ENCODE measurements at places on chromosomes 5 and 9.

DNA sequence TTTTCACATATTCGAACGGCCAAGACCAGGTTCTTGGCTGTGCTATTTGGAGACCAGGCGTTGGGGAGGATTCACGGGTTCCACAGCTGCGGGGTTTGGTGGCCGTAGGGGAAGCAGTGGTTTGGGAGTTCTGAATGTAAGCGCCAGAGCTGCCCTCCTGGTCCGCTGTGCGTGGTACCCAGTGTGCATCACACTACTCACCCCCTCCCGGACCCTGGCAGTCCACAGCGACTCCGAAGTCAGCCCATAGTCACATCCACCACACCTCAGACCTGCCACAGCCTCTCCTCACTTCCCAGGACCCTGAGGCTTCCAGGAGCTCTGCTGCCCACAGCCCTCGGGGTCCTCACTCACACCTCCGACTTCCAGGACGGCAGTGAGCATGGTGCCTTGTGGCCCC is 26.8 kb downstream of the AMBP start:
- DNase-seq = no peak

DNA sequence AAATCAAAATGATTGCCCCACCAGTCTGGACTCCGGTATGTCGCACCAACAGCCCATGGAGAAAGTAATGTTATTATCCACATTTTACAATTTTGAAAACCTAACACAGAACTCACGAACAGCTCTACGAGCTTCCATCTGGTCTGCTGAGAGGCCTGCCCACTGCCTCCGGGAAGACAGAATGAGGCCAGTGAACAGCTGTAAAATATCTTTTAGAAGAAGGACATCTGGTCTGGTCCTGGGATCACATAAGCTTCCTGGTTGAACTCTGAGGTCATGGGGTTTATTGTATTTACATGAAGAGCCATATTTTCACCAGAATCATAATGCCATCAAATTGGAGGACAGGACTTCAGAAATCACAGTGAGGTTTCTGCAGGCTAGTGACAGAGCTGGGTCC is 89.0 kb downstream of the FRMD3 start:
- DNase-seq = no peak

GRCh38 chr5:127702926-127703561 is at the start of gene CCDC192:
Gene CCDC192 (plus strand): TSS chr5:127703391. CDS start chr5:127703446, 55 bp downstream.
- no peak for DNase-seq

DNA sequence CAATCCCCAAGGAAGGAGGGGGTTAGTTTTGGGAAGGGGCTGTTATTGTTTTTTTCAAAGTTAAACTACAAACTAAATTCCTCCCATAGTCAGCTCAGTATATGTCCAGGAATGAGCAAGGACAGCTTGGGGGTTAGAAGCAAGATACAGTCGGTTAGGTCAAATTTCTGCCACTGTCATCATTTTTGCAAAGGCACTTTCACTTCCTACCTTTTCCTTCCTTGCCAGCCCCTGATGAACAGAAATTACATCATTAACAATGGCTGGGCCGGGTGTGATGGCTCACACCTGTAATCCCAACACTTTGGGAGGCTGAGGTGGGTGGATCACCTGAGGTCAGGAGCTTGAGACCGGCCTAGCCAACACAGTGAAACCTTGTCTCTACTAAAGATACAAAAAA is 51.5 kb upstream of the HRH2 start:
- no peak for DNase-seq

- DNase-seq = no peak
These were observed 39.8 kb downstream of the F2RL2 start for GRCh38 chr5:76583163-76584047.

GRCh38 chr5:15116996-15117395 is 245.4 kb upstream of the ANKH start:
- no peak for DNase-seq

DNA sequence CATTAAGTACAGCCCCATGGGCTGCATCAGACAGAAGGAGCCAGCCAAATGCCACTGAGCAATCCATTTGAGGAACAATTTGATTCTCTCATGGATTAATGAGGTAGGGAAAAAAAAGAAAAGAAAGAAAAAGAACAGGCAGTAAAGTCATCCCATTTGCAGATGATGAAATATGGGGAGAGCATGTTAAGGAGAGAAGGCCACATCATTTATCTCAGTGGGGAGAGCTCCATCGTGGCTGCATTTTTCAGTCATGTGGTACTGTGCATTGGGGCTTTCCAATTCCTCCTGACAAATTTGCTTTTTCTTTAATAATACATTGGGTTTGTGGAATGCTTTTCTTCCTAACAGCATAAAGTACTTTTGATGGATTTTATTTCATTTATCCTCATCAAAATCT is 375.2 kb upstream of the TLE4 start:
- DNase-seq = no peak

DNA sequence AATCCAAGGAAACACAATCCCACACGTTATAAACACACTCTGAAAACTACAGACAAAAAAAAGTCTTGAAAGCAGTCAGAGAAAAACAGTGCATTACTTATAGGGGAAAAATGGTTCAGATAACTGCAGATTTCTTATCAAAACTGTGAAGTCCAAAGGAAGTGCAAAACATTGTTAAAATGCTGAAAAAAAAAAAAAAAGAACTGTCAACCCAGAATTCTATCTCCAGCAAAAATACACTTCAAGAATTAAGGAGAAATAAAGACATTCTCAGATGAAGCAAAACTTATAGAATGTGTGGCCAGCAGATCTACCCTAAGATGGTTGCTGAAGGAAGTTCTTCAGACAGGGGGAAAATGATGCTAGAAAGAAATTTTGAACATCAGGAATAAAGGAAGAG is 40.4 kb downstream of the ADAMTS2 start:
- DNase-seq = no peak

DNA sequence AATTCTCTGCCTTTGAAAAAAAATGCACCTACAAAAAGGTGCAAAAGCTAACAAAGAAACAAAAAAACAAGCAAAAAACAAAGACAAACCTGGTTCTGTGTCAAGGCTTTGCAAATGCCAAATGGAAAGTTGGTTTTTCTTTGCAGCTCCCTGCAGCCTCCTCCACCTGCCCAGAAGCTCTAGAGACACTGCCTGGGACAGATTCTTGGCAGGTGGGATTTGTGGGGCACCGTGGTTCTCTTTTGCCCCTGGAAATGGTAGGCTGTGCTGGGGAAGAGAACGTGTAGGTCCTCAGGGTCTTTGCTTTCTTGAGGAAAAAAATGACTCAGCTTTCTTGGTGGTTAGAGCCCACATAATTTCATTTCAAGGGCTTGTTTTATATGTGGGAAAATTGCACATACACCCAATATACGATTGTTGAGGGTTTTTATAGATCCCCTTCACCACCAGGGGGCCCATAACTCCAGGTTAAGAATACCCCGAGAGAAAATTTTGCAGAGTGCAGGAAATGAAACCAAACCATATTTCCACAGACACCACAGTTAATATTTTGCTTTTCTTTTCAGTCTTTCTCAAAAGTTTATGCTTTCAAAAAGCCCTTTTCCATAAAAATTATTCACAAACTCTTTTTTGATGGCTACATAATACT is 58.7 kb downstream of the NXNL2 start:
- no peak for DNase-seq

GRCh38 chr5:157563373-157563928 is 12.1 kb downstream of the ADAM19 start:
- peak; percentile 63 for DNase-seq

DNA sequence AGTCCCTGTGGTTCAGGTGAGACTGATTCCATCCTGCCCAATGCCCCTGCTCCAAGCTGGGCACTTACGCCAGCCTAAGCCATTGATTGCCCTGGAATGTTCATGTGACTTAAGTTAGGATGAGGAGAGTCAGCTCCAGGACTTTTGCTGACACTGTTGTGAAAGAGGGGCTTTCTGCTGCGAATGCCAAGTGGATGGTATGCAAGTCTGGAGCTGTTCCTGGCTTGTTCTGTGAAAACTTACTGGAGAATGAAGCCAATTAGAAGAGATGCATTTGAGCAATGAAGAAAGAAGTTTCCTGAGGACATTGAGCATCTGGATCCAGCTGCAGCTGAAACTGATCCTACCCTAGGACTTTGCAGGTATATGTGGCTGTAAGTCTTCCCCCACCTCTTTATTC is 61.2 kb upstream of the ZFR start:
- DNase-seq = no peak

- no peak for DNase-seq
These were observed 49.5 kb downstream of the RCL1 start for GRCh38 chr9:4842213-4842612.

DNA sequence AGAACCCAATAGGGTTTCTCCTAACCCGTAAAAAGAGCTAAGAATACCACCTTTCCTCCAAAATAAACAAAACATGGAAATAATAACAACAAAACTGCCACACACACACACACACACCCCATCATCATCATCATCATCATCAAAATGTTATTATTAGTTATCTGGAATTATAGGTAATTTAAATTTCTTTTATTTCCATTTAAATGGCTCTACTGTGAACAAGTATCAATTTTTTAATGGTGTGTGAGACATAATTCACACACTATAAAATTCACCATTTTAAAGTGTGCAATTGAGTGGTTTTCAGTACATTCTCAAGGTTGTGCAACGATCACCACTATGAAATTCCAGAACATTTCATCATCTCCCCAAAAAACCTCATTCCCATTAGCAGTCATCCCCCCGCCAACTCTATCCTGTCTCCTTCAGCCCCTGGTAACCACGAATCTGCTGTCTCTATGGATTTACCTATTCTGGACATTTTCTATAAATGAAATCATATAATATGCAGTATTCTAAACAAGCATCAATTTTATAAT is 172.7 kb downstream of the ROR2 start:
- DNase-seq = no peak

GRCh38 chr5:75331-76320 is 16.3 kb upstream of the PLEKHG4B start:
- peak; percentile 13 for DNase-seq

GRCh38 chr5:132641241-132641723 is 16.7 kb upstream of the IL13 start:
- no peak for DNase-seq

GRCh38 chr5:154997746-154998145 is 15.8 kb upstream of the KIF4B start:
- DNase-seq = no peak

GRCh38 chr9:16732546-16732945 is 137.9 kb downstream of the BNC2 start:
- no peak for DNase-seq

DNA sequence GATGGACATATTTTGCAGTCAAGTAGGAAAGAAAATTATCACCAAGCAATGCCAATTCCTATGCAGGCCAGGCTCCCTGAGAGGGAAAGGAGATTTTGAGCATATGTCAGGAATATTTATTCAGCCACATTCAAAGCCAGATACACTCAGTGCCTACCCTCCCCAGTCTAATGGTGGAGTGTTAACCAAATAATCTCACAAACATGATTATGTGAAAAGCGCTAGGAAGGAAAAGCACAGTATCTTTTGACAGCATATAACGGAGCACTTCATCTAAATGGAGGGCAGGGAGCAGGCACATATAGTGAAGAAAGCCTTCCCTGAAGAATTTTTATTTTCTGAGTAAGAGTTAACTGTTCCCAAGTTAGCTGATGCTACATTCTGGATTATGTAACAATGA is 80.3 kb upstream of the SLC30A5 start:
- no peak for DNase-seq

- DNase-seq = no peak
These were observed 20.5 kb downstream of the AQP3 start for GRCh38 chr9:33426843-33427293.

- DNase-seq = no peak
These were observed 311.6 kb upstream of the CLINT1 start for GRCh38 chr5:158170534-158170933.

DNA sequence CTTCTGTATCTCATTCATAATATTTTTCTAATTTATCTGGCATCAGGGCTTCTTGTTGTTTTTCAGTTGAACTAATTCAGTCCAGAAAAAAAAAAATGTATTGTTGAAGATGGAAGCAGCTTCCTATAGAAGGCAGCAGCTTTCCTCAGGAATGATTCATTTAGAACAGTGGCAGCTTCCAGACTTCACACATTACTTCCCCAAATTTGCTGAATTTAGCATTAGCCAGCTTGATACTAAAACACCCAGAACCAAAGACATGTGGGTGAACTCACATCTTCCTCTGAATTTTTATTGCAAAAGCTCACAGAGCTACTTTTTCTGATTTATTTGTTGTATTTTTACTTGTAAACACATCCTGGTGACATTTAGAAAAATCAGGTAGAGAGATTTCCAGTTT is 53.8 kb downstream of the HCN1 start:
- no peak for DNase-seq

- DNase-seq = no peak
These were observed 41.7 kb upstream of the CEP72 start for GRCh38 chr5:570446-570845.

DNA sequence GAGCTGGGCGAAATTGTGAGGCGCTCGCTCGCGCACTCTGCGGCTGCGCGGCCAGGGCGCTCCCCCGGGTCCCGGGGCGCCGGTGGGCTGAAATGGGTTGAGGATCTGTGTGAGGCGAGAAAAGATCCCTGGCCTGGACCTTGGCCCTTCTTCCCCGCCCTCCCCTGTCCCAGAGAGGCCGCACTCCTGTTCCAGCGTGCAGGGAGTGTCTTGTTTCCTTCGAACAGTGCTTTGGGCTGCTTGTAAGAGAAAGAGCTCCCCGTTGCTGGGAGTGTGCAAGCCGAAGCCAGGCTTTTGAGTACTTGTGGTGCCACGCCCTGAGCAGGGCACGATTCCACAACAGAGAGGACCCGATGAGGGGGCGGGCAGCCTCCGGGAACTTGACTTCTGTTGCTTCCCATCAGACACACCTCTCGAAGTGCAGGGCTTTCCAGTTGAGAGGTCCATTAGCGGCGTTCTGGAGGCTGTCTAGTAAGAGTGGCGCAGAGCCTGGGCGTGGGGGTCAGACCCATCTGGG is 535 bp downstream of the DOLPP1 start:
- DNase-seq = no peak

- DNase-seq = no peak
These were observed 31.4 kb downstream of the FAM174A start for GRCh38 chr5:100566382-100567141.

DNA sequence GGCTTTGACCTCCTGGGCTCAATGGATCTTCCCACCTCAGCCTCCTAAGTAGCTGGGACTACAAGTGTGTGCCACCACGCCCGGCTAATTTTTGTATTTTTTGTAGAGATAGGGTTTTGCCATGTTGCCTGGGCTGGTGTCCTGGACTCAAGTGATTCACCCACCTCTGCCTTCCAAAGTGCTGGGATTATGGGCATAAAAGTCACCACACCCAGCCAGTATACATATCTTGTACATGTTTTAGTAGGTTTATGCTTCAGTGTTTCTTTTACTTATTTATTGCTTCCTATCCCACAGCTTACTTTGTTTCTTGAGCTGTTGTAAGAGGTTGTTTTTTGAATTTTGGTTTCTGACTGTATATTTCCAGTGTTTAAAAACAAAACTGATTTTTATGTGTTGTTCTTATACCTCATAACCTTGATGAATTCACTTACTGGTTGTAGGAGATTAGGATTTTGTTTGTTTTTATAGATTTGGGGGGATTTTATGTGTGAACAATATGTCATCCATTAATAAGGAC is 12.9 kb downstream of the FBXW5 start:
- no peak for DNase-seq

DNA sequence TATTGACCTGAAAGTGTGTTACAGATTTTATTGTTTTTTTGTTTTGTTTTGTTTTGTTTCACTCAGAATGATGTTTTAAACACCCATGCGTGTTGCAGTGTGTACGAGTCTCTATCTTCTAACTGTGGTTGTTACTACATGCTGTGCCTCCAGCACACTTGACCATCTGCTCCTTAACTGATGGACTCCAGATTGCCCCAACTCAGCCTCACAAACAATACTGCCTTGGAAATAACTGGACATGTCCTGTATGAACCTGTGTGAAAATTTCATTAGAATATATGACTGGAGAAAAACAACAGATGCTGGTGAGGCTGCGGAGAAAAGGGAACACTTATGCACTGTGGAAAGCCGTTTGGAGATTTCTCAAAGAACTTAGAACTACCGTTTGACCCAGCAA is 68.7 kb upstream of the HAND1 start:
- DNase-seq = no peak

All from Right ventricle myocardium superior (tissue), 1 donor.